Type B pancreatic cell (in vitro differentiated cells): ENCODE measurements at places on chromosomes 4 and X. TPM values are rescaled to one million over a fixed set of nuclear protein-coding genes. Genes with fewer than 3 reads are reported as not detected.

The THAP9 gene
- 5.3 and 8.4 TPM in 2 replicates for total RNA-seq

DNA sequence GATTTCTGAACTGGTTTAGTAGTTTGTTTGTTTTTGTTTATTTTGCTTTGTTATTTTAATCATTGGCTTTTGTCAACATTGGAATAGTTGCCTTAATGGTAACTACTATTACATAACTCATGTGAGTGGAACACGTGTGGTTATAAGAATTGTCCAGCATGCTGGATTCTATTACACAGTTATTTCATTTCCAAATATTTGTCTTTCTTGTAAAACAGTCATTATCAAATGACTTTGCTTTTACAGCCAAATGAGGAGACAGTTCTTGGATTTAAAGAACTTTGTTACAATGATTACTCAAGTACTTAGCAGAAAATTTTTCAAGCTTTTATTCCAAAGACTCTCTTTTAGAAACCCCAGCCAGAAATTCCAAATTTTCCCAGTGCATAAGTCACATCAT lies 516.1 kb upstream of the MAGEB2 start:
- H3K4me3 ChIP-seq: no peak overlapping the region
- no peak for DNase-seq
- no peaks in the 10 kb centered on the region for H3K4me1 ChIP-seq
- no peaks in the 10 kb centered on the region for H3K27me3 ChIP-seq

GRCh38 chr4:48974979-48975640 lies 11.0 kb upstream of the CWH43 start:
- no peaks in the 10 kb centered on the region for H3K36me3 ChIP-seq
- H3K27me3 ChIP-seq: peaks cover 27% of the 10 kb centered on the region
- DNase-seq: no peak
- H3K4me1 ChIP-seq: no peaks in the 10 kb centered on the region

GRCh38 chrX:155127940-155128339 lies 56.6 kb downstream of the BRCC3 start:
- no peaks in the 10 kb centered on the region for H3K27me3 ChIP-seq
- H3K36me3 ChIP-seq: peaks cover 5% of the 10 kb centered on the region
- DNase-seq: no peak
- no peaks in the 10 kb centered on the region for H3K4me1 ChIP-seq

GRCh38 chrX:149079805-149080406 lies 425.2 kb downstream of the IDS start:
- H3K4me1 ChIP-seq: no peaks in the 10 kb centered on the region
- no peaks in the 10 kb centered on the region for H3K36me3 ChIP-seq
- no peak for DNase-seq
- no peaks in the 10 kb centered on the region for H3K27me3 ChIP-seq
- H3K27ac ChIP-seq: no peak overlapping the region
- no peak overlapping the region for H3K4me3 ChIP-seq

The LYAR gene
- total RNA-seq: 12.4 and 18.6 TPM in 2 replicates

DNA sequence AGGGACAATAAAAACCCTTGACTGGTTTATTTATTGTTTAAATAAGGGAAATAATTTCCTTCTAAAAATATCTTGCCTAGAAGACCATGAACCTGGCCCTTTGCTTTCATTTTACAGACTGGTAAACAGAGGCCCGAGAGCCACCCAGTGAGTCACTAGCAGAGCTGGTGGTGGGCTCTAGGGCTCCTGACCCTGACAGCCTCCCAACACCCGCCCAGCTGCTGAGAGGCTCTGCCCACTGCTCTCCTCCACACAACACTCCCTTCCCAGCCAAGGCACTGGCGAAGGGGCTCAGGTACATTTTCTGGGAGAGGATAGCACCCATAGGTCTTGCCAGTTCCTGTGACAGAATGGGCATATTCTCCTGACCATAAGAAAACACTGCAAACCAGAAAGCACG lies 18.1 kb upstream of the PPEF2 start:
- H3K4me3 ChIP-seq: no peak overlapping the region
- H3K4me1 ChIP-seq: peaks cover 9% of the 10 kb centered on the region
- no peak overlapping the region for H3K27ac ChIP-seq
- no peak for DNase-seq
- peaks cover 13% of the 10 kb centered on the region for H3K36me3 ChIP-seq
- no peaks in the 10 kb centered on the region for H3K27me3 ChIP-seq

GRCh38 chr4:107492566-107492965 lies 227.5 kb downstream of the PAPSS1 start:
- DNase-seq: no peak
- no peaks in the 10 kb centered on the region for H3K36me3 ChIP-seq
- H3K27ac ChIP-seq: no peak overlapping the region
- H3K4me3 ChIP-seq: no peak overlapping the region
- H3K27me3 ChIP-seq: no peaks in the 10 kb centered on the region

DNA sequence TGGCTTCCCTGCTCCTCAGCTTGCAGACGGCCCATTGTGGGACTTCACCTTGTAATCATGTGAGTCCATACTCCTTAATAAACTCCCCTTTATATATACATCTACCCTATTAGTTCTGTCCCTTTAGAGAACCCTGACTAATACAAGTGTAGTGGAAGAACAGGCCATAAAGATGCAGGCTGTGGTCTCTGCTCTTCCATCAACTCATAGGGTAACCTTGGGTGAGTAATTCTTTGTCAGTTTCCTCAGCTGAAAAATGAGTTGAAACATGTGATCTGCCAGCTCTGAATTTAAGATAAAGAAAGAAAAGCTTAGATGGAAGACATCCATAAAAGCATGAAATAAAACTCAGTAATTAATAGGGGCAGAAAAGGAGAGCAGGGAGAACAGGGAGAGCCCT lies 103.6 kb downstream of the ENOX2 start:
- H3K4me3 ChIP-seq: no peak overlapping the region
- DNase-seq: no peak
- H3K4me1 ChIP-seq: no peaks in the 10 kb centered on the region
- H3K36me3 ChIP-seq: no peaks in the 10 kb centered on the region
